ENCODE measurements at places on chromosomes 13 and 19.

DNA sequence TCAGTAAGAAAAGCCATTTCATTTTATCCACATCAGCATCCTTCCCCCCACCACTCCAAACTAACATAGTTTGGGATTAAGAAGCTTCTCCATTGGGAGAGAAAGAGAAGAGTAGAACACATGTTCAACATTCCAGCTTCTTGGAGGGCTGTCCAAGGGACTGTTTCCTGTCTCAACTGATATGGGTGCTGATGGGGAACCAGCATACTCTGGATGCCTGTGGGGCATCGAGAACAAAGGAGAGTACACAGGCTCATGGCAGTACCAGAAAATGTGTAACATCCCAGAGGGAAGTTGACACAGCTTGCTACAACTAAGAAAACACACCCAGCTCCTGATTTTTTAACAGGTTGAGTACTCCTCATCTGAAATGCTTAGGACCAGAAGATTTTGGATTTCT lies 24.7 kb downstream of the SUCLA2 start:
- no peak for DNase-seq

DNA sequence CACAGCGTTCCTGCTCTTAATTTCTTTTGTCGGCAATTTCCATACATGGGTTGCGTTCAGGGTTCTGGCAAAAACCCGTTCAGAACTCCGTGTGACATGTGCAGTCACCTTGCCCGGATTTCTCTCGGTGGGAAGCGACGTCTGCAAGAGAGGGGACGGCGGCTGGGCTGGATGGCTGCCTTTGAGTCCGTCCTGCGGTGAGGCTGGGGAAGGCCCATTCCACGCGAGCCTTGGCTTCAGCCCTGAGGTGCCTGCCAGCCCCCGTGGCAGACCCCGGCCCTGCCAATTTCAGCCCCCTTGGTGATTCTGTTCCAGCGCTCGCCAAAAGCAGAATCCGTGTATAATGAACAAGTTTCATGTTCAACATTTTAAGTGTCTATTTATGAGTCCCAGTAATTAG lies 72.6 kb upstream of the TSHZ3 start:
- no peak for DNase-seq

DNA sequence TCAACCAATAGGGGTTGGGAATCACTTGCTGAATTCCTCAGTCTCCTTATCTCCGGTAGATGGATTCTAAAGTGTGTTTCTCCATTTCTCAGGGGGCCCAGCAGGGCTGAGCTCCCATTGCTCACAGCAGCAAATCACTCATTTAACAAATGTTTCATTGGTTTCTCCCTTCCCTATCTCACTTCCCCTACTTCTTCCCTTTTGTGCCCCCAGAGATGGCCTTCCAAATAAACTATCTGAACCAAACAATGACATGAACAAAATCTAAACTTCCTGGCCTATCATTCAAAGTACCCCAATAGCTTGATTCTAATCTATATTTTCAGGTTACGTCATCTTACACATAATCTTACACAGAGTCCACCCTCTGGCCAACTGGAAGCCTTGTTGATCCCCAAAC lies 60.4 kb downstream of the DLEU7 start:
- no peak for DNase-seq

GRCh38 chr13:100714478-100714877 lies 39.9 kb upstream of the TMTC4 start:
- DNase-seq, result no peak

DNA sequence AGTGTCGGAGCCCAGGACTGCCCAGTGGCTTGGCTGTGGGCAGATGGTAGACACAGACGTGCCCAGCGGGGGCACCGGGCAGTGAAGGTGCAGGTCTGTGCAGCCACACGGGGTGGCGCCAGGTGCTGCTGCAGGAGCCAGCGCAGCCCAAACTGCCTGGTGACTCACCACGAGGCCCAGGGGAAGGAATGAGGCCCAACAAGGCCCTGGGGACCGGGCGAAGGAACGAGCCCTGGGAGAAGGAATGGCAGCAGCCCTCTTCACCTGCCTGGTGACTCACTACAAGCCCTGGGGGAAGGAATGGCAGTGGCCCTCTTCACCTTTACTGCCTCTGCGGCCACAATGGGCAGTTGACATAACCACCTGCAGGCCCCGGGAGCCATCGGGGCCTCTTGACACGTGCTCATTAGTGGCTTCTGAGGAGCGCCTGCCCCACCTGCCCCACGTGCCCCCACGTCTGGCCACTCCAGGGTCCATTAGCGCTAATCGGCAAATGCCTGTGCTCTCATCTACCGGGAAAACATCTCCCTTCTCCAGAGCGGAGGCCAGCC lies 9.3 kb downstream of the MED16 start:
- DNase-seq, result no peak

DNA sequence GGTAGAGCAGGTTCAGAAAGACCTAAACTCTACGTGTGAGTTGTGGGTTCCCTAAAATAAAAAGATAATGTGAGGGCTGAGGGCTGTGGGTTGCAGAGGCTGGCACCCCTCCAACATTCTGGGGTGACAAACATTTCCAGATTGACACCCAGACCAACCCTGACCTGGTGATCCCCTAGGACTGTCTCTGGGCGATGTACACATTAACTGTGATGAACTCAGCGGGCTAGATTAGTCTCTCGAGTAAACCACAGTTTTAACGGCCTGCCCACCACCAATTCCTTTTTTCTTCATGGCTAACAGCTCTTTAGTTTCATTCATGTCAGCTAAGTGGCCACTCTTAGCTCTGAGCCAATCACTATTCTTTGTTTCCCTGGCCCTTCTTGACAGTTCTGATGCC lies 24.8 kb downstream of the SIAH3 start:
- no peak for DNase-seq

DNA sequence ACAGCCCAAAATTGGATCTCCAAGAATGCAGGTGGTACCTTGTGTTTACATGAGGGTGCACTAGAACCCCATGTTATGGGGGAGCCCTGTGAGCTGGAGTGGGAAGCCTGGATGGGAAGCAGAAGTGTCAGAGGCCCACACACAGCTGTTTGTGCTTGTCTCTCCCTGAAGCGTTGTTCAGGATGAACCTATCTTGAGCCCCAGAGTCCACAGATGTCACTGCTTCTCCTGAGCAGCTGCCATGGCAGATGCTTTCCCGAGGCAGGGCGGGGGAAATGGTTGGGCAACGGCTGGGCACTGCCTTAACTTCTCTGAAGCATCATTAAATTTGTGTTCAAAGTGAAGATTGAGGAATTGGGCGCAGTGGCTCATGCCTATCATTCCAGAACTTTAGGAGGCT lies 17.1 kb upstream of the CHST8 start:
- DNase-seq, result no peak

GRCh38 chr13:93561576-93562225 lies 335.1 kb downstream of the GPC6 start:
- no peak for DNase-seq

DNA sequence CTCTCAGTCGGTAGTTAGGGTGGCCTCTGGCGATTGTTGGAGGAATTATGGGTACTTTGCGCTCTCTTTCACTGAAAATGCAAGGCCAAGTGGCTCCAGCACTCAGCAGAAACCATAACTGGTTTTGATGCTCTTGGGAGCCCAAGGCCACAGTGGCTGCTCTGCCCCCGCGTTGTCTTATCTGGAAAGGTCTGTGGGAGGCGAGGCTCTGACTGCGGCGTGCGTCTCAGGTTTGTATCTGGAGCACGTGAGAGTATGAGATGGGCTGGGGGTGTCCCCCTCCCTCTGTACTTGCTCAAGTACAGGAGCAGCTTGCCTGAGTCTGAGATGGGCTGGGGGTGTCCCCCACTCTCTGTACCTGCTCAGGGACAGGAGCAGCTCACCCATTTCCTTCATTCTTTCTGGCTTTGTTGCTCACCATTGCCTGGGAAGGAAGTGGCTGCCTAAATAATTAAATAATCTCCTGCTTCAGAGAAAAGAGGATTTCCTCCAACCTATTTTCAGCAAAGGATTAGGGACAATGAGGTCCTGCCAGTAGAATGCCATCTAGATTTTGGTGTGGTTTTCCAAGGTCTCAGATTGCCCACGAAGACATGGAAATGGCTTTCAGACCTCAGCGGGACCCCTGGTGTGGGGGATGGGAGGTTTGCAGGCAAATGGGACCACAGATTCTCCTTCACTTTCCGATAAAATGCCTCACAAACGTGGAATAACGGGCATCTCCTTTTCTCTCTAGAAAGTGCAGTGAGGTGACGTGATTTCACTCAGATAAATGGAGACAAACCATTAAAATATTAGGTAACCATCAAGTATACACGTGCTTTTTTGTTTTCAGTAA lies 14.7 kb downstream of the ATP11A start:
- DNase-seq, result no peak

DNA sequence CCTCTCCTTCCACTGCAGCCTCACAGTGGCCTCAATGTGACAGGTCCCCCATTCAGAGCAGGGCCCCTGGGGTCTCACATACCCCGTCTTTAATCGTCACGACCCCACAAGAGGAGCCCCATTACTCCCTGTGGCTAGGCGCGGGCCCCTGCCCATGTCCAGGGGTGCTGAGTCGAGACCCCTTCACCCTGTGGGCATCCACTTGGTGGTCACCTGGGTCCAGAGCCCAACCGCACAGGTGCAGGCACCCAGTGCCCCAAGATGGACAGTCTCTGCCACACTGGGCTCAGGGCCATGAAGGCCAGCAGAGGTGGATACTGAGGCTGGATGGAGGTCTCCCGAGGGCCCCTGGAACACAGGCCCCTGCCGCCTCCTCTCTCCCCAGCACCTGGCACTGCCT lies 3.0 kb downstream of the TMEM259 start:
- DNase-seq, result no peak

GRCh38 chr13:109784590-109785140 lies 1.7 kb downstream of the IRS2 start:
- DNase-seq, result peak; percentile 50

- DNase-seq, result no peak
These were observed 191.4 kb downstream of the OLFM4 start for GRCh38 chr13:53220038-53220437.

- no peak for DNase-seq
These were observed 279.8 kb downstream of the DNAJC15 start for GRCh38 chr13:43303033-43303729.

- no peak for DNase-seq
These were observed 53.8 kb downstream of the KLF2 start for GRCh38 chr19:16378291-16378889.

- no peak for DNase-seq
These were observed 36.8 kb downstream of the ACTN4 start for GRCh38 chr19:38684078-38684861.

DNA sequence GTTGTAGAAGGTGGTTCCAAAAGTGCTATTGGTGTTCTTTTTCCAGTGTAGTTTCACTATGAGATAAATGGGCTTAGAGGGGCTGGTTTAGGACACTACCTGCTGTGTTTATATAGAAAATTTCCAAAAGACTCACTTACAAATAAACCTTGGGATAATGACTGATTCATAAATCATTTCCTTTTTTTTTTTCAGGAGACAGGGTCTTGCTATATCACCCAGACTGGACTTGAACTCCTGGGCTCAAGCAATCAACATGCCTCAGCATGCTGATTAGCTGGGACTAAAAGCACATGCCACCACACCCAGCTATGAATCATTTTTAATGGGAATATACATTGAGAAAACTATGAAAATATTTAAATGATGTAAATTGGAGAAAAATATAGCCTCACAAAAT lies 376.6 kb downstream of the PCDH9 start:
- DNase-seq, result no peak

GRCh38 chr19:35495107-35496064 lies 5.1 kb upstream of the KRTDAP start:
- DNase-seq, result peak; percentile 39

- no peak for DNase-seq
These were observed 45.8 kb downstream of the GGACT start for GRCh38 chr13:100542826-100543156.

- DNase-seq, result no peak
These were observed 46.9 kb upstream of the CHST8 start for GRCh38 chr19:33574824-33575223.

DNA sequence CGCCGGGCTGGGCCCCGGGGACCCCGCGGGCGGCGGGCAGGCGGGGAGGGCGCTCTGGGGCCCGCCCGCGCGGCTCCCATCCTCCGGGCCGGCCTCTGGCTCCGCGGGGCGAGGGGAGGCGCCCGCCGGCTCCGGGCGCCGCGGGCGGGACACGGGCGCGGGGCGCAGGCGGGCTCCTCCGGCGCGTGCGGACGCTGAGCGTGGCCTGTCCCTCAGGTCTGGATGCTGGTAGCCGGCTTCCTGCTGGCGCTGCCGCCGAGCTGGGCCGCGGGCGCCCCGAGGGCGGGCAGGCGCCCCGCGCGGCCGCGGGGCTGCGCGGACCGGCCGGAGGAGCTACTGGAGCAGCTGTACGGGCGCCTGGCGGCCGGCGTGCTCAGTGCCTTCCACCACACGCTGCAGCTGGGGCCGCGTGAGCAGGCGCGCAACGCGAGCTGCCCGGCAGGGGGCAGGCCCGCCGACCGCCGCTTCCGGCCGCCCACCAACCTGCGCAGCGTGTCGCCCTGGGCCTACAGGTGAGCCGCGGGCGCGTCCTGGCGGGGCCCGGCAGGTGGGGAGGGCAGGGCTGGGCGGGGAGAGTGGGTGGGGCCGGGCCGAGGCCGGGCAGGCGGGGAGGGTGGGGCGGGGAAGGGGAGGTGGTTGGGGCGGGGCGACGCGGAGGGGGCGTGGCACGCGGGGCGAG lies 420 bp downstream of the IL17D start:
- peak; percentile 60 for DNase-seq

DNA sequence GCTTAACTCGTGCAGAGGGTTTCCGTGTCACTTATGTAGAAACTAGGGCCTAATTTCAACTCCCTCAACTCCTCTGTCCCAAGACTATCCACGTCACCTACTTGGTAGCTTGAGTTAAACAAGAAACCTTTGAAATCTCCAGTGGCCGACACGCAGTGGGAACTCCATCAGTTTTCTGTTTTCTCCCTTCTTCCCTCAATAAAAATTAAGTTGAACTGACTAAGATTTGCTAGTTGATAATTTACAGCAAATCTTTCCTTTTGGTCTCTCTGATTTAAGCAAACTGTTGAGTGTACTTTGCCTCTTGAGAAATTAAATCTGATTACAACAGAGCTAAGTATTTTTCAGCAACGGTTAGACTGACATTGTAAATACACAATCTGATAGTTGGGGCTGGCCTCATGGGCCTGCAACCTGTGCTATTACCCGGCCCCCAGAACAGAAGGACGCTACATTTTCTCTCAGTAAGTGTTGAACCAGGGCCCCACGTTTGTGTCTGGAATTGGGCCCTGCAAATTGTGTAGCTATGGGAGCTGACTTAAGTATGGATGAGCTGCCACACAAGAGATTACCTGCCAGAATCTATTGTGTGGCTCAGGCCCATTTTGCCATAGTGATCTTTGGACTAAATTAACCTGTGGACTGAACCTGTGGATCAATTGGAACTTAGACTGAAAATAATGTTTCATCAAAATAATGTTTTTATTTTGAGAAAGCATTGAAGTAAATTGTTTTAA lies 708 bp upstream of the ESD start:
- DNase-seq, result no peak

DNA sequence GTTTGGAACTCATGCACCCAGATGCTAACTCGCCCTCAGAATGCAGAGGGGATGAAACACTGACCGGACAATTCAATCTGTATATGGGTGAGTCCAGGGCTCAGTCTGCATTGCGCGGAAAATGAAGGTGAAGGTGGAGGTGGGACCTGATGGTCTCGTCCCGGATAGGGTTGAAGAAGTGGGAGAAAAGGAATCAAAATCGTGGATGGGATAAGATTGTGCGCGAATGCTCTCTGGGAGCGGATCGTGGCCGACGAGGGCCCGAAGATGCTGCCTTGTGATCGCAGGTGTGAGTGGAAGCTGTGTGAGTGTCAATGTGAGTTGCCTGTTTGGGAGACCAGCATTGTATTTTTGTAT lies 594 bp upstream of the ZNF850 start:
- no peak for DNase-seq
